ENCODE measurements at places on chromosomes 7 and 10. TPM values are rescaled to one million over a fixed set of nuclear protein-coding genes. Genes with fewer than 3 reads are reported as not detected.

Gene UTF1
- not detected for total RNA-seq

Gene GNGT1
- not detected for total RNA-seq

Gene NYAP1
- total RNA-seq = 1.3 TPM

GRCh38 chr7:134637934-134638719 is 8.5 kb upstream of the BPGM start:
- DNase-seq = no peak

GRCh38 chr7:94907811-94908322 is 473 bp downstream of the PPP1R9A start:
- DNase-seq = peak; percentile 51

DNA sequence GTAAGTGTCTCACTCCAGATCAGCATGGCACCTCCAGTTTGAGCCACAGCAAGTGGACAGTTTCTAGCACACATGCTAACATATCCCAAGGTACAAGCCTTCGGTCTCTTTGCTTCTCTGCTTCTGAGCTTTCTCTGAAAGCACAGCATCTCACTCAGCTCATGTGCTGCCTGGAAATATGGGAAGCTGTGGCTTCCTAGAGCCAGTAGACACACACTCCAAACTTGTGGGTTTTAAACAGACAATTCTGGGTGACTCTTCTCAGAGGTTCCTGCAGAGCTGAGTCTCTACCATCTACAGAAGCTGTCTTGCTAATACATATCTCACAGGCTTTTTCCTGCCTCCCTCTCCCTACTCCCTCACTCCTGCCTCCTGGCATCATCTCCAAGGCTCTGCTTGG is 23.9 kb upstream of the TMEM273 start:
- DNase-seq = no peak

DNA sequence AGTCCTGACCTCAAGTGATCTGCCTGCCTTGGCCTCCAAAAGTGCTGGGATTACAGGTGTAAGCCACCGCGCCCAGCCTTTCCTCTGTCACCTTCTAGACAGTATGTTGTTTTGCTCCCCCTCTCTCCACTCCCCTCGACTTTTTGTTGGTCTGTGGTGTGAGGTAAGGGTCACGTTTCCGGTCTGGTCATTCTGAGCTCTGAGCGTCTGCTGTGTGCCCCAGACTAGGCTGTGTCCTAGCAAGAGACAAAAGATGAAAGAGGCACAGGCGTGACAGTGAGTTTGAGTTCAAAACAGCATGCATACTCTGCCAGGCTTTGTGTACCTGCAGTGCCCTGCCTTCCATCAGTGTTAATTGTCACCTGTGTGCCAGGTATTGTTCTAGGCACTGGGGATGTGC is 87.4 kb upstream of the PPIF start:
- no peak for DNase-seq

DNA sequence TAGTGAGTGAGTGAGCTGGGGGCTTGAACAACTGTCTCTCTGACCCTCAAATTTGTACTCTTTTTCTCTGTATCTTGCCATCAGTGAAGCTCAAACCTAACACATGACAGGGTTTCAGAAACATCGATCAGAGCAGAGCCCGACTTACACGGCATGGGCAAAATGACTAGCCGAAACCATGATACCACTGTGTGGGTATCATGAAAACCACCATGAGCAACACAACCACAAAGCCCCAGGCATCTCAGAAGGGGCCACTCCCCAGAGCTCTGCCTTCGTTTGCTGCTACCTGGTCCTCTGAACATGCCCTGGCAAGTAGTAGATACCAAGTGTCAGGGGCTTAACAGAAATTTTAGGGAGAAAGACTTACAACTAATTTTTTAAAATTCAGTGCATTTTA is 308.5 kb downstream of the WDR11 start:
- DNase-seq = no peak

DNA sequence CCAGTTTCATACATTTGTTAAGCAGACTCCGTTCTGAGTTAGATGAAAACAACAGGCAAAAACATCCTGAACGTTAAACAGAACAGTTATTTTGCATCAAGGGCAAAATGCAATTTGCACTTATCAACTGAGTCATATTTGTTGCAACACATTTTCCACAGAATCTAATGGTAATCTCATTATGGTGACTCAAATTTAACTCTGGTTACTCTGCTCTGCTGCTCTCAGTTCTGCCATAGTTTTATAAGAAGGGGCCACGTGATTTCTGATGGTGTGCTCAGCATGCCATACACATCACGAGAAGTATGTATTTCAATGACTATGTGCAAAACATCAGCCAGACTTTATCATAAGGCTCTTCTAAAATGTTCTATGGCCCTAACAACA is 148.8 kb downstream of the CHCHD3 start:
- DNase-seq = no peak

Measured in body of pancreas (tissue), 4 donors.